Tibial nerve (tissue), 4 donors: ENCODE measurements at places on chromosomes 16 and 17. TPM values are rescaled to one million over a fixed set of nuclear protein-coding genes. Genes with fewer than 3 reads are reported as not detected.
A peak's percentile ranks its signal among the peaks of the same experiment; 100 is the strongest.

DNA sequence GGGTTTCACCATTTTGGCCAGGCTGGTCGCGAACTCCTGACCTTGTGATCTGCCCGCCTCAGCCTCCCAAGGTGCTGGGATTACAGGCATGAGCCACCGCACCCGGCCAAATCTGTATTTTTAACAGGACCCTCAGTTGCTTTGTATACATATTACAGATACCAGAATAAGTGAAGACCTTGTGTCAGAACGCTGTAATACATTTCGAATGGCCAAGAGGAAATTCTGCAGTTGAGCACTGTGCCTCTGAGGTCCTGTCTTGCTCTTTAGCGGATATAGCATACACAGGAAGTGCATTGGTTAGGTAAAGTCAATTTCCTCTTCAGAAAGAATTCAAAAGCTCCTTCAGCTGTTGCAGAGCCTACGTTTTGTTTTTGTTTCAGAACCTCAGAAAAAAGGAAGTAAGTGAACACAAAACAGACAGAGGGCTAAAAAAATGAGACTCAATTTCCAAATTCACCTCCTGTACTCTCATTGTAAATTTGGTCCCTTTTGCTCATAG, 15.7 kb downstream of the CRLF3 start:
- no peak for DNase-seq

DNA sequence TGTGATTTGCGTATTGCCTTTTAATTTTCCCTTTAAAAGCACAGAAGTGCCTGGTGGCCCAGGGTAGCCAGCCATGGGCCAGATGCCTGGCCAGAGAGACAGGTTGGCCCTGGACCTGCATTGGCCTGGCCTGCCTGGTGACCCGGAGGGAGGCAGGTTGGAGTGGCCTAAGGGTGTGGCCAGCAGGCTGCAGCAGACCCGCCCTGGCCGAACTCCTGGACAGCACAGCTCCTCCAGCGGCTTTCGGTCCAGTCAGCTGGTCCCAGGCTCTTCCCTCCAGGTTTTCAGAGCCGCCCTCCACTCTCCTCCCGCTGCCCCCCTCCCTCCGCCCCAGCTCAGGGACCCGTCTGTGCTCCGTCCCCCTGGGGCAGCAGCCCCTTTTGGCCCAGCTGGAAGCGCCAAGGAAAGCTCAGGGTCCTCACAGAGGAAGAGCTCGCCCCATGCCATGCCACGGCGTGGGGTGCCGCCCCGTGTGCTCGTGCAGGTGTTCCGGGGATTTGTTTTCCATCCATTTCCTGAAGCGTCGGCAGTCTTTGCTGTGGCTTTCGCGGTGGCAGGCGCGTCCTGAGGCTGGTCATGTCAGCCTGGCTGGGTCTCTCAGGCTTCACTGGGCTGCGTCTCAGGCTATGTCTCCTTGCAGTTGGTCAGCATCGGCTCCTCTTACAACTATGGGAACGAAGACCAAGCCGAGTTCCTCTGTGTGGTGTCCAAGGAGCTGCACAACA, 18.1 kb downstream of the PRSS27 start:
- no peak for DNase-seq

DNA sequence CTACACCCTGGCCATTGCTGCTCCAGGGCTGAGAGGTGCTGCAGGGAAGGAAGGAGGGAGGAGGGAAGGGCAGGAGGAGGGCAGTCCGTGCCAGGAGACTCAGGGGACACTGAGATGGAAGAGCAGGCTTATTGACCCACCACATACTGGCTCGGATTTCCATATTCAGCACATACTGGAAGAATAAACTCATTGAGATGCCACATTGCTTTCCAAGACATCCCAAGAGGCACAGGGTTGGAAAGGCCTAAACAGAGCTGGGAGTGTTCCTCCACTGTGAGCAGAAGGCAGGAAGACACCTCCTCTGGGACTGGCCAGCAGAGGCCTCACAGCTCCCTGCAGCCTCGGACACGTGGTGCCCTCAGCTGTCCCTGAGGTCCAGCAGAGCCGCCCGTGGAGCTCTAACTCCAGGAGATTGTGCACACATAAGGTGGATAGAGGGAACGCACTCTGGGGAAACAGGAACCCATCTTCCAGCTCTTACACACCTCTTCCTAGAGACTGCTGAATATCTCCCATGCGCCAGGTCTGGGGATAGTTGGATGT, 17.4 kb downstream of the CCDC182 start:
- DNase-seq, result no peak

The IL17C gene
- not detected for total RNA-seq

GRCh38 chr16:68233835-68234187, 2.1 kb downstream of the ESRP2 start:
- no peak for DNase-seq

DNA sequence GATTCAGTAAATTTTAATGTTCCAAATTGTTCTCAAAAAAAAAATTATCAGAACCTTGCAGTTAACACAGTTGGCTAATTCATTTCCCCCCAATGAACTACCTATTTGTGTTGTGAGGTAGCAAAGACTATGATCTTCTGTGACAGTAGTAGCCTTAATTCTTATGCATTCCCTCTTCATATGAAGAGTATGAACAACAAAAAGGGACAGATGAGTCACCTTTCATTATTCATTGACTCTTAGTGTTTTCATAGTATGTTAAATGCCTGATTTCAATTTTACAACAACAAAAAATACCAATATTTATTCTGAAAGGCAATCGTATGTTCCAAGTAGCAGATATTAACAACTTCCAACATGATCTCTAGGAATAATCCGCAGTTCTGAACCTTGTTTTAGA, 3.6 kb upstream of the SLFN11 start:
- DNase-seq, result no peak

The SLC46A1 gene
- total RNA-seq, result 5.0 TPM

DNA sequence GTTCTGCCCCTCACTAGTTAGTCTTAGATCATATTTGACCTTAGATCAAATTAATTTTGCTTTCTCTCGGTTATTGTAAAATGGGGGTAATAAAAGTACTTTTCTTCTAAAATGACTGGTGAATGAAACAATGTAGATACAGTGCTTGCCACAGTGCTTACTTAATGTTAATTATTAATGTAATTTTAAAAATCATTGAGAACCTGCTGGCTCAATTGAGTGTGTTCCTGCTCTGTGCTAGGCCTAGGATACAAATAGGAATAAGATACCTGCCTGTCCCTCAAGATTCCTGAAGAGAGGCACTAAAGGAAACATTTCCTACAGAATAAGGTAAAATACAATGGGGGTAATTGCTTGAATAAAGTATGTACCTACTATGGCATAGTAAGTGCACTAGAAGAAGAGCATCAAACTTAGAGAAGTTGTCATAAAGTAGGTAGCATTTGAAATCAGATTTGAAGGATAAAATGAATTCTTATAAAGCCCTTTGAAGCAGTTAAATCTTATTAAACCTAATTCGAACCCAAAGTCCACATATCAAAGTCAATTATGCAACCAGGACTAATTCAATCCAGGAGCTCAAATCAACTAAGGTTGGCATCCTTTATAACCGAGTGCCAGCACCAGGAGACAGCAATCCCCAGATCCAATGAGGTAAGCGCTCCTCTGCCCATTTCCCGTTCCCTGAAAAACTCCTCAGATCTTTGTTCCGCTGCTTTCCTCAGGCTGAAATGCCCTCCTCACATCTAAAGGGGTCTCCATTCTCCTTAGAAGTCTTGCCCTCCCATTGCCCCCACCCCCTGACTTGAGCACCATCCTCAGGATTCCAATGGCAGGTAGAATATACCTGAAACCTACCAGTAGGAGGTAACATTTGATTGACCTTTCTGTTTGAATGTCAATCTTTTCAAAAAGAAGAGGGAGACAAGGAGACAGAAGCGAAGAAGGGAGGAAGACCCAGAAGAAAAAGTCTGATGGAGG, 2.4 kb upstream of the MED13 start:
- no peak for DNase-seq

DNA sequence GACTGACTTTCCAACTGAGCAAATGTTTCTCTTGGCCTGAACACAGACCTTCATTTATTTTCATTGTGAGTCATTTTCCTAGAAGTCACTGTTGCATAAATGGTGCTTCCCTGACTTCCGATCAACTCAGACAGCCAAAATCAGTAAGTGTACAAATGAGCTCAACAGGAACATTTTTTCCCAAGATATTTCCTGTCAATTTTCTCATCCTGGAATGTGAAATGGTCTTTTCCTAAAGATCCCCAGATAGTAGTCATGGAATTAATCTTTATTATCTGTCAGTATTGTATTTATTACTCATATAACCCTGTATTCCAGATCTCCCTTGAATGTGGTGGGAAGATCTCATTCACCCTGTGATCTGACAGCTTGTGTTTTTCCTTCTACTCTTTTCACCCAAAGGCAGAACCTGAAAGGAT, 360.3 kb upstream of the KIF2B start:
- no peak for DNase-seq

GRCh38 chr16:66211651-66212050, 154.8 kb upstream of the CDH5 start:
- DNase-seq, result no peak

The BAIAP3 gene
- 2.7 TPM for total RNA-seq

The PLA2G10 gene
- total RNA-seq, result not detected

- no peak for DNase-seq
Measured at GRCh38 chr17:76956846-76957540, 88.8 kb downstream of the MGAT5B start.

The KRT36 gene
- total RNA-seq, result 0.42 TPM

- no peak for DNase-seq
Measured at GRCh38 chr16:30009990-30010843, 610 bp downstream of the DOC2A start.

The ASIC2 gene
- total RNA-seq, result 0.21 TPM

The SEPTIN12 gene
- not detected for total RNA-seq

GRCh38 chr17:14746822-14747602, 446.1 kb downstream of the HS3ST3B1 start:
- DNase-seq, result no peak

The HS3ST3B1 gene
- total RNA-seq, result 0.39 TPM

- no peak for DNase-seq
Measured at GRCh38 chr17:28865946-28866752, 11.3 kb downstream of the ERAL1 start.

DNA sequence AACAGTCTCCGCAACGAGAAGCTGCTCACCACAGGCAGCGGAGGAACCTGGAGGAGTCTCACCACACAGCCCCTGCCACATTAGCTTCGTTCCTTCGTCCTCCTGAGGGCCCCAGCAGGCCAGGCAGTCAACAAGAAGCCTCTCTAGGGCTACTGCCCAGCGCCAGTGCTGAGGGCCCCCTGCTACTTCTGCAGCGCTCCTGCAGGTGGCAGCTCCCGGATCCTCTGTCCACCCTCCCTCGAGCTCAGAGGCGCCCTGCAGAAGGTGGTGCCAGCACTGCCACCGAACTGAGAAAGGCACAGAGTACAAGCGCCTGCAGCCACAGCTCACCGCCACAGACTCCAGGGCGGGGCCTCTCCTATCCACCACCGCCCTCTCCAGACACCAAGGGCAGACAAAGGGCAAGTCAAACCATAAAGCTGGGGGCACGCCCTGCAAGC, 27.3 kb downstream of the KDM8 start:
- DNase-seq, result no peak

GRCh38 chr16:86798247-86799041, 220.1 kb downstream of the FOXL1 start:
- no peak for DNase-seq

DNA sequence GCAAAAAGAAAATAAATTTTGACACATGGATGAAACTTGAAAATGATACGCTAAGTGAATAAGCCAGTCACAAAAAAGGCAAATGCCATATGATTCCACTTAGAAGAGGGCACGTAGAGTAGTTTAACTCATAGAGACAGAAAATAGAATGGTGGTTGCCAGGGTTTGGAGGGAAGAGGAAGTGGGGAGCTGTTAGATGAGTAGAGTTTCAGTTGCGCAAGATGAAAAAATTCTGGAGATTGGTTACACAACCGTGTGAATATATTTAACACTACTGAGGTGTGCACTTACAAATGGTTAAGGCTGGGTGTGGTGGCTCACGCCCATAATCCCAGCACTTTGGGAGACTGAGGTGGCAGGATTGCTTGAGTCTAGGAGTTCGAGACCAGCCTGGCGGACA, 93.4 kb upstream of the TMEM132E start:
- no peak for DNase-seq

The CCDC200 gene
- total RNA-seq, result not detected

DNA sequence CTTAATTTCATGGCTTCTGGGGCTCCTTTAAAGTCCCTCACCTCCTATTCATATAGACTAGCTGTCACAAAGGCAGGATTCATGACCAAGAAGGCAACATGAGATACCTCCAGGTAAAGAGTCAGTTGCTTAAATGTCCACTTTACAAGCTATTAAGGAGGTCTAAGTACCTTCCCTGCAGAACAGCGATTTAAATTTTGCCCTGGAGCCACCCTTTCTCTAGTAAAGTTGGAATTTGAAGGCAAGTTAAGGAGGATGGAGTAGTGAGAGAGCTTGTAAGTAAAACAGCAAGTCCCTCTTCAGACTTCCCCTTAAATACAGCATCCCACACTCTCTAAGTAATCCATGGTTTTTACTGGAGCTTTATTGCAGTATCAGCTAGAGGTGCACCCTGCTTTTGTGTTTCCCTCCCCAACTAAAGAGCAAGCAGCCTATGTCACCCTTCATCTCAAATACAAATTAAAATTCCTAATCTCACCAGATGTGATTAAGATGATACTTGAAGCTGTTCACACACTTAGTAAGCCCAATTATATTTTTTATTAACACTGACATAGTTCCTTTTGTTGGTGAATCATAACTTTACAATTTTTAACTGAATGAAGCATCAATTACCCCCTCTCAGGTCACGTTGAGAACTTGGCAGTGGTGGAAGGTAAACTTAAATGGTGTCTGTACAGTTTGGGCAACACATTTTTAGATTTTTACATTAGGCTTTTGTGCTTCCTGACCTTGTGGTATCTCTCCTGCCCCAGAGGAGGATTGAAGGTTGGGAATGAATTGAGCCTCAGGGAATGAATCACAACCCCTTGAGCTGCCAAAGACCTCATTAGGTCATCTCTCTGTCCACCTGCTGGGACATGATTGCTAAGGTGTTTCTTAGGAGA, 108.9 kb downstream of the TANGO6 start:
- no peak for DNase-seq

- no peak for DNase-seq
Measured at GRCh38 chr17:33832262-33832661, 422.8 kb upstream of the CCL2 start.

GRCh38 chr16:65070831-65071432, 50.9 kb downstream of the CDH11 start:
- peak; percentile 60 for DNase-seq

The SSTR5 gene
- total RNA-seq, result not detected

- no peak for DNase-seq
Measured at GRCh38 chr17:30314474-30314873, 19.4 kb downstream of the TMIGD1 start.

The FOXJ1 gene
- not detected for total RNA-seq

GRCh38 chr16:23974223-23974622, 138.4 kb downstream of the PRKCB start:
- no peak for DNase-seq

DNA sequence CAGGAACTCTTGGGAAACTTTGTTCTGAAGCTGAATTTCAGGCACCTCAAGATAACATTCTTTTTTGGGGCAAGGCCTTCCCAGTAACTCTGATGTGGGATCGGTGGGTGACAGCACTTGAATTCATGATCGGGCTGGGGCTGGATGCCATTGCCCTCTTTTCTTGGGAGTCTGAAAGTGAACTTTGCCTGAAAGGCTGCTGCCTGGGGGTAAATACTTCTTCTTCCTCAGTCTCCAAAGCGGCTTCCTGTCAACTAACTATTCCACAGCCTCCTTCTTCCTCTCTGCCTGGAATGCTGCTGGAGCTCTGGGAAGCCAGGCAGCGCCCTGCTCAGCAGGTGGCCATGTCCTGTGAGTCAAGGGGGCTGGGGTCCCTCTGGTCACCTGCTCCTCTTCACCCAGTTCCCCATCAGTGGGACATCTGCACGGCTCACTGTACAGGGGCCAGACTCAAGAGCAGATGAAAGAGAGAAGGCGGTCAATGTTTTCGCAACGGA, 79.5 kb downstream of the WIPI1 start:
- no peak for DNase-seq

The CDH1 gene
- 17.9 TPM for total RNA-seq

GRCh38 chr17:74972973-74973328, 392 bp upstream of the HID1 start:
- DNase-seq, result no peak
